ENCODE measurements at places on chromosomes 2 and 18.

GRCh38 chr2:79004680-79005079 lies 20.8 kb upstream of the REG3G start:
- DNase-seq, result no peak

DNA sequence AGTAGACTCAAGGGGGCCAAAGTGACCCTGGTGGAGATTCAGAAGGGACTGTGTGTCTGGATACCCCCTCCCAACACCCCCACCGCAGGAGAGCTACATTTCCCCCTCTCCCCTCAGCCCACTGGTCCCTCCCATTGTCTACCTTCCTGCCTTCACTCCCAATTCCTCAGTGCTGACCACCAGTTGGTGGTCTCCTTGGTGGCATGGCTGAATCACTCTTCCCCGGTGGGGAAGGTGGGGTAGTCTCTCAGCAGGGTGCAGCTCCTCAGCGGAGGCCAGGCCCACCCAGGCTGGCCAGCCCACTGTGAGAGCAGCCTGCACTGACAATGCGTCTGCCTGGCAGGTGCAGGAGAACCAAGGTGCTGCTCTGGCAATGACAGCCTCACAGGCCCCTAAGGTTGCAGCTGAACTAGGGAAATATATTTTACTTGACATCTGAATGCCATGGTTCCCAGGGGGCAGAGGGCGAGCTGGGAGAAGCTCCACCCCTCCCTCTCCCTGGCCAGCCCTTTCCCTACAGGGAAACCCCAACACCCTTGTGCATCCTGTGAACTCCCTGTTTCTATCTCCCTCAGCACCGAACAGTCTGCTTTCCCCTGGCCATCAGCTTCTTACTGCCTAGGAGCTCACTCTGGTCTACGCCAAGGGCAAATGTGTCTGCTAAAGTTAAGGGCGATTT lies 62.6 kb upstream of the PAX8 start:
- DNase-seq, result no peak

DNA sequence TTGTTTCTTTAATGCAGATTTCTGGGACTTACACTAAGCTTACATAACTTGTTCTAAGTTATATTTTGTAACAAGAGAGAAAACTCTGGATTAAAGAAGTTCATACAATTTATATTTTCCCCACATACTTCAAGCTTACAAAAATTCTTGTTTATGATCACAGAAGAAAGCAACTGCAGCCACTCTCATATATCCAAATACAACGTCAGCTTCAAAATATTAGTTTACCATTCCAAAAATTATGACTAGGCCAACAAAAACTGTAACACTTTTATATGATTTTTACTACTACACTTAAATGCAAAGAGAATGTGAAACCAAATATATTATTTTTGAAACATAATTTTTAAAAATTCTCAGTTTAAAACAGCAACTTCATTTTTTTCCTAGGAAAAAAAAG lies 30.9 kb downstream of the LPIN2 start:
- no peak for DNase-seq

DNA sequence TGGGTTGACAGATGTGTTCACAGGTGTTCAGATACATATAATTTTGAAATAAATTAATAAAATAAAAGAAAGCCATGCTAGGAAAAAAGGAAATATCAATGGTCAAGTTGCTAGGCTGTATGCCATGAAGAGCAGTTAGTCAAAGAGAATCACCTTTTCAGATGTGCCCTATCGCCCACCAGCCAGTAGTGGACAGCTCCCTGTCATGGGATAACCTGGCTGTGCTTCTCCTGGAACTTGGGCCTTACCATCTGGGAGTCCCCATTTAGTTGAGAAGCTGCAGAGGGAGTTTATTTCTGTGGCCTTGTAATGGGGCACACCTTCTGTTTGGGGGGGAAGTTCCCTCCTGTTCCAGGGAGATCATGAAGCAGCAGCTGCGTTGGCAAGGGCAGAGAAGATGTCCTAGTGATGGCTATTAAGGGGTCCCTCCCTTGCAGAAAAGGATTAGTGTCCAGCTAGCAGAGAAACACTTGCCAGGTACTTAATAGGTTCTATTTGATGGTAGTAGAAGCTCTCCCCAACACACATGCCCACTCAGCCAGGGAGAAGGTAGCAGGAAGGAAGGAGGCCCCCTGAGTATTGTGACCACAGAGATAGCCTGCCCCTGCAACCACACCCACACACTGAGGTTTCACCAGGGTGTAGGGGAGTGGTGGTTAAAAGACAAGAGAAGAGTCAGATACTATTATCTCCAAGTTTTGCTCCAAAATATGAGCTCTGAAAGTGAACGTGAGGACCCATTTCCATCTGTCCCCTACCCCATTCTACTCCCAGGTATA lies 117.7 kb downstream of the B3GNT2 start:
- no peak for DNase-seq

- no peak for DNase-seq
Measured at GRCh38 chr2:224369028-224369632, 32.8 kb downstream of the FAM124B start.

DNA sequence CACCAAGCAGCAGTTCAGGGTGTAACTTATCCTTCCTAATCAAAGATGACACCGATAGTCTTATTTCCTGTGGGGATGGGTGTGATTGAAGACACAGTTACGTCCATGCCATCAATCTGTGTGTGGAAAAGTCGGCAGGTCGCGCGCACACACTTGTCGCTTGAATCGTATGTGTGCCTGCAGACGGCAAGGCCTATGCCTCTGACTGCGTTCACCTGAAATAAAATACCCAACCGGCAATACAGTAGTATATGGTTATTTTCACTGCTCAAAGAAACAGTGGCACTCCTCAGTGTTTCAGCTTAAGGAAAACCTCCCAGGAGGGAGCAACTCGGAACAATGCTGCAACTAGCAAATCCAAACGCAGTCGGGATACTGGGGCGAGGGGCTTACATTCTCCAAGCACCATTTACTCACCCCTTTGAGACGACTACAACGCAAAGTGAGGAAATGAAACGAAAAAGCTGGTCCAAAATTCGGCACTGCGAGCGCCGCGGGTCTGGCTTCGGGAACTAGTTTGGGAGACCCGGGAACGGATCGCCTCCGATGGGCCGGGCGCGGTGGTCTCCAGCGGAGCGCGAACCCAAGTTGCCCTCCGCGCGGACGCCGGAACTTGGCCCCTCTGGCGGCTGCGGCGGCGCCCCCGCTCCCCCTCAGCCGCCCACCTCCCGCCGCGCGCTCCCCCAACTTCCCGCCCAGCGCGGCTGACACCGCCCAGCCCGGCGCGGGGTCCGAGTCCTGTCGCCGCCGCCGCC lies 675 bp downstream of the PRKD3 start:
- DNase-seq, result no peak

GRCh38 chr18:12597760-12598159 lies 60.1 kb downstream of the SPIRE1 start:
- no peak for DNase-seq

GRCh38 chr2:181876614-181877063 lies 14.9 kb upstream of the ITPRID2 start:
- no peak for DNase-seq
